ENCODE measurements at places on chromosomes 5 and 9. TPM values are rescaled to one million over a fixed set of nuclear protein-coding genes. Genes with fewer than 3 reads are reported as not detected.

The LCP2 gene
- 2.7 TPM for polyA plus RNA-seq

The REEP2 gene
- polyA plus RNA-seq: 11.4 TPM

The PCDHGA6 gene
- 8.5 TPM for polyA plus RNA-seq

The MSMP gene
- polyA plus RNA-seq: 0.70 TPM

The POLR1E gene
- 26.6 TPM for polyA plus RNA-seq

The ALG2 gene
- 43.8 TPM for polyA plus RNA-seq

The GLRA1 gene
- not detected for polyA plus RNA-seq

The CDC25C gene
- 7.5 TPM for polyA plus RNA-seq
